ENCODE measurements at places on chromosomes 4 and X. TPM values are rescaled to one million over a fixed set of nuclear protein-coding genes. Genes with fewer than 3 reads are reported as not detected.

TASL gene
- total RNA-seq = not detected

MAGEC2 gene
- not detected for total RNA-seq

MAGED4B gene
- total RNA-seq = 28.4 TPM

SMR3B gene
- total RNA-seq = not detected

MAGEC3 gene
- total RNA-seq = not detected

TCEAL7 gene
- 10.0 TPM for total RNA-seq

CTAG2 gene
- not detected for total RNA-seq

Measured in pericardium fibroblast (primary cell).